Endodermal cell (in vitro differentiated cells): ENCODE measurements at places on chromosomes 6 and 20.

- no peak for DNase-seq
Observed at GRCh38 chr6:168919470-168920179, 334.0 kb downstream of the THBS2 start.

- DNase-seq, result no peak
Observed at GRCh38 chr20:24194143-24194542, 205.6 kb upstream of the GGTLC1 start.

GRCh38 chr6:35343835-35344550, 1.6 kb downstream of the PPARD start:
- no peak for DNase-seq

- DNase-seq, result no peak
Observed at GRCh38 chr20:10445758-10446157, 10.7 kb downstream of the SLX4IP start.

- DNase-seq, result no peak
Observed at GRCh38 chr20:46630306-46630705, 21.0 kb downstream of the SLC13A3 start.

DNA sequence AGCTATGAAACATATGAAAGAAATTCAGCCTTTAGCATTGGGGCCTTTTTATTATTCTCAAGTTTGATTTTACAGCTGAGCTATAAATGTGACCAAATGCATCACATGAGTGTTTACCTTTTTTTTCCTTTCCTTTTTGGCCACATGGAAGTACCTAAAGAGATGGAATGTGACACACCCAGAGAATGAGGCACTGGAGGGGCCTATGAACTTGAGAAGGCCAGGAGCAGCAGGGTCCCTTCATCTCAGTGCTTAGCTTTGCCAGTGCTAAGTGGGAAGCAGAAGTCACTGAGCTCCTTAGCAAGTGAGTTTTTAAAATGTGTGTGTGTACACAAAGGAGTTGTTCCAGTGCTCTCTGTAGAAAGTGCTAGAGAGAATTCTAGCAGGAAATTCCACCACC, 44.7 kb downstream of the RREB1 start:
- peak; percentile 48 for DNase-seq

DNA sequence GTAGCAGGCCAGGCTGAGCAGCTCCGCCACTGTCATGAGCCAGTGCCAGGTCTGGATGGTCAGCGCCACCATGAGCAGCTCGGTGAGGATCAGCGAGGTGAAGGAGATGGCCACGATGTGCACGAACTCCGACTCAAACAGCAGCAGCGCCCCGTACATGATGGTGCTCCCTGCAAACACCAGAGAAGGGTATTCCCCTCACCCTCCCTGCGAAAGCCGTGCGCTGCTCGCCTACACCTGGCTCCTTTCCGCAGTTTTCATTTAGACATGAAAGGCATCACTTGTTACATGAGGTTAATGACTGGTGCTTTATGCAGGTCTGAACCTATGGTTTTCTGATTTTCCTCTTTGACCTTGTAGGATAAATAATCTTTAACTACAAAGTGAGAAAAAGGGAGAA, 62.3 kb upstream of the NFATC2 start:
- no peak for DNase-seq

DNA sequence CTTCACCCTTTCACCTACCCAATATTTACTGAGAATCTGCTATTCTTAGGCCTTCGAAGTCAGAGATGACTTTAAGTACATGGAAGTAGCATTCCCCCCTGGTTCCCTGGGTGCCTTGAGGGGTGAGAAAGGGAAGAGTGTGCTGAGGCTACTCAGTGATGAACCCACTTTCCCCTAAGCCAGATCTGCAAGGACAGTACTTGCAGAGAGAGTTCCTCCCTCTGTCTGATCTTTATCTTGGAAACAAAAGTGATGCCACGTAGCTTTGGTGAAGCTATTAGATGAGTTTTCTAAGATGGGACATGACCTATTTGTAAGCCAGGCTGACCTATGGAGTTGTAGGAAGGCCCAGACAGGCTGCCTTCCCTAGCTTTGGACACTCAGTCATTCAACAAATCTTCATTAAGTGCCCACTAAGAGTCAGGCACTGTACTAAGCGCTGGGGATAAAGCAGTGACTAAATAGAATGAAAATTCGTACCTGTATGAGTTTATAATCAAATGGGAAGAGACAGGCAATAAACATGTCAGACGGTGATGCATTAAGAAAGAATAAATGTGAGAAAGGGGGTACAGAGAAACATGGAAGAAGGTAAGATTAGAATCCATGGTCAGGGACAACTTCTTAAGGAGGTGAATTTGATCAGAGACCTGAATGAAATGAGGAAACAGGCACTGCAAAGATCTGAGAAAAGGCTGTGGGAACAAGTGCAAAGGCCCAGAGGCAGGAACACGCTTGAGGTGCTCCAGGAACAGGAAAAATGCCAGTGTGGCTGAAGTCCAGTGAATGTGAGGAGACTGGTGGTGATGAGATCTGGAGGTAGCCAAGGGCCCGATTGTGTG, 42.2 kb downstream of the BCL2L1 start:
- DNase-seq, result no peak

- no peak for DNase-seq
Observed at GRCh38 chr6:31407699-31408098, 4.3 kb downstream of the MICA start.

GRCh38 chr6:16174416-16175078, 45.7 kb downstream of the MYLIP start:
- DNase-seq, result peak; percentile 84

GRCh38 chr6:80502871-80503270, 396.4 kb downstream of the BCKDHB start:
- DNase-seq, result no peak

DNA sequence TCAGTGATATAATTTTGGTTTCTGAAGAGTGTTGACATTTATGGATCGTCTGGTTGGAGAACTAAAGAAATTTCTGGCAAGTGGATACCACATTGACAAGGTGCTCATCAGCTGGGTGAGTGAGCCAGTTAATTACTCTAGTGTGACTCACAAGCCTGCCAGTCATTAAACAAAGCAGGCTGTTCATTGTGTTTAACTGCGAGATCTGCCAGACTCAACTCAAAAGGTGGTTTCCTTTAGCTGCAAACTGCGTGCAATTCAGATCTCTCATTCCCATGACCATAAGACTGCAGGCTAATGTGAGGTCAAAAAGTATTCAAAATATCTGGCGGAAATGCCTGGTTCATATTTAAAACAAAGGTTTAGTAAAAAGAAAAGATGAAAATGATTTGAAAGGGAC, 32.5 kb upstream of the IYD start:
- DNase-seq, result no peak

DNA sequence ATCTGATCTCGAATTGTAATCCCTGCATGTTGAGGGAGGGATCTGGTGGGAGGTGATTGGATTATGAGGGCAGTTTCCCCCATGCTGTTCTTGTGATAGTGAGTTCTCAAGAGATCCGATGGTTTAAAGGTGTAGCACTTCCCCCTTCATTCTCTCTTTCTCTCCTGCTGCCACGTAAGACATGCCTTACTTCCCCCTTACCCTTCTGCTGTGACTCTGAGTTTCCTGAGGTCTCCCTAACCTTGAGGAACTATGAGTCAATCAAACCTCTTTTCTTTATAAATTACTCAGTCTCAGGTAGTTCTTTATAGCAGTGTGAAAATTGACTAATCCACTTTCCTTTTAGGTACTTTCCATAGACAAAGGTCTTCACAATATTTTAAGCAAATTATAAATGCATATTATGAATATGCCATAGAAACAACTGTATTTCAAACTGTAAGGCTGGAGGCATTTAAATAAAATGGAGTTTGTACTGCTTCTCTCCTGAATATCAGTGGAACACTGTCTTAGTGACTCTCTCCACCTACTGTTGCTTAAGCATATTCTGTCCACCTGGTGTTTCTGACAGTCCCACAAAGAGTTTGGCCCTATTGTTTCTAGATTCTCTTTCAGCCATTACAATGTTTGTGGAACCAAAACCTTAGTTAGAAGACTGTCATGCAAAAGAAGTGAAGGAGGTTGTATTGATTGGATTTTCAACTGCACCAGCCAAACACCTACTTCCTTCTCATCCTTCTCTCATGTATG, 24.3 kb upstream of the IL17A start:
- DNase-seq, result no peak

GRCh38 chr6:154395878-154396277, 39.3 kb upstream of the IPCEF1 start:
- no peak for DNase-seq

DNA sequence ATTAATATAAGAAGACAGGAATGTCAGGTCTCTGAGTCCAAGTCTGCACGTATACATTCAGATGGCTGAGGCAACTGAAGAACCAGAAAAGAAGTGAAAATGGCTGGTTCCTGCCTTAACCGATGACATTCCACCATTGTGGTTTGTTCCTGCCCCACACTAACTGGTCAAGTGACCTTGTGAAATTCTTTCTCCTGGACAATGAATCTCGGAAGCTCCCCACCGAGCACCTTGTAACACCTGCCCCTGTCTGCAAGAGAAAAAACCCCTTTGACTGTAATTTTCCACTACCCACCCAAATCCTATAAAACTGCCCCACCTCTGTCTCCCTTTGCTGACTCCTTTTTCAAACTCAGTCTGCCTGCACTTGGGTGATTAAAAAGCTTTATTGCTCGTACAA, 140.4 kb downstream of the SYNE1 start:
- DNase-seq, result peak; percentile 76
